ENCODE measurements at places on chromosomes 5 and 9.

- no peak for DNase-seq
Observed at GRCh38 chr5:16306812-16307211, 127.2 kb upstream of the MARCHF11 start.

DNA sequence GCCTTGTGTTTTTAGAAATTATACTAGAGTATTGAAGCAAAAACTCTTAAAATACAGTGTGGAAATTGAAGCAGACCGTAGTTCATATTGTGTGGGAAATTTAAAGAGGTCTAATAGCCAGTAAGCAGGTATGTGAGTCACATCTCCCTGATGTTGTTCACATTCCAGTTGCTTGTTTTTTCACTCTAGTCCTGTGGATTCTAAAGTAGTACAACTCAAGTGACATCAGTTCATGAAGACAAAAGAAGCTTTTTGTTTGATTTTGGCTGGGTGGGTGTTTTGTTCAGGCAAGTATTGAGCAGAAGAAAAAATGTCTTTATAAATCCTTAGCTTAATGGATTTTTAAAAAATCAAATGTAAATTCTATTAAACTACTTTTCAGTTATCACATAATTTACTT lies 216.2 kb downstream of the MAN2A1 start:
- no peak for DNase-seq

DNA sequence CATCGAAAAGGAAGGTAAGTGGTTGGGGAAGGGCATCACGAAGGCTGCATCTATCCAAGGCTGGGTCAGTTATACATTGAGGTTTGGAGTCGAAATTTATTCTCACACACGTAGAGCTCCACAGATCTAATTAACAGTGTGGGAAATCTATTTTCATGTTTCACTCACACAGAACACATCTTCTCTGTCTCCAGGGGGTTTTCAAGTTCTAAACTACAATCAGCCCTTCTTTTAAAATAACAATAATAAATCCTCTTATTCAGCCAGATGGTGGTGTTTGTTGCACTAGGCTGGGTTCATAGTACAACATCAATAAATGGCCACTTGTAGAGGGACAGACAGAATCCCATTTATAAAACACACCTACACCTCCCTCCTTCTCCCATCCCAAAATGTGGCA lies 174.5 kb upstream of the KLF9 start:
- no peak for DNase-seq

DNA sequence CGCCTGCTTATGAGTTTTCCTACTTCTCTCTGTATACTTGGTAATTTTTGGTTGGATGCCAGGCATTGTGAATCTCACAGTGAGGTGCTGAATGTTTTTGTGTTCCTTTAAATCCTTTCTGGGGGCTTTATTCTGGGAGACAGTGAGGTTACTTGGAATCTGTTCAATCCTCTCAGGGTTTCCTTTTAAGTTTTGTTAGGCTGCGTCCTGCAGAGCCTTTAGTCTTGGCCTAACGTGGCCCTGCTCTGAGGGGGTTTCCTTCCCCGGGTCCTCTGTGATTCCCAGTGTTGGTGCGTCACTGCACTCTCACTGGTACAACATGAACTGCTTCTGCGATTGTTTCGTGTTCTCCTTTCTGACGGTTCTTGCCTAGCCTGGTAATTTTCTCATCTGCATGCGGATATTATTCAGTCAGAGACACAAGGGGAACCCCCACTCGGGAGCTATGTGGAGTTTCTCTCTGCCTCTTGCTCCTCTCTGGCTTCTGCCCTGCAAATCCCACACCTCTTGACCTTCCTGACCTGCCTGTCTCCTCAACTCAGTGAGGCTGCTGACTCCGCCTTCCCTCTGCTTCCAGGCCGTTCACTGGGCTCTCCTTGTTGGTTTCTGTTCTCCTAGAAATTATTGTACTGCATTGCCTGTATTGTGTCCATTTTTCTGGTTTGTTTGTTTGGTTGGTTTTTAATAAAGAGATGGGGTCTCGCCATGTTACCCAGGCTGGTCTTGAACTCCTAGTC lies 128.1 kb downstream of the DAB2IP start:
- no peak for DNase-seq

- DNase-seq: peak; percentile 93
Observed at GRCh38 chr5:172902497-172903472, 56.4 kb upstream of the RPL26L1 start.

DNA sequence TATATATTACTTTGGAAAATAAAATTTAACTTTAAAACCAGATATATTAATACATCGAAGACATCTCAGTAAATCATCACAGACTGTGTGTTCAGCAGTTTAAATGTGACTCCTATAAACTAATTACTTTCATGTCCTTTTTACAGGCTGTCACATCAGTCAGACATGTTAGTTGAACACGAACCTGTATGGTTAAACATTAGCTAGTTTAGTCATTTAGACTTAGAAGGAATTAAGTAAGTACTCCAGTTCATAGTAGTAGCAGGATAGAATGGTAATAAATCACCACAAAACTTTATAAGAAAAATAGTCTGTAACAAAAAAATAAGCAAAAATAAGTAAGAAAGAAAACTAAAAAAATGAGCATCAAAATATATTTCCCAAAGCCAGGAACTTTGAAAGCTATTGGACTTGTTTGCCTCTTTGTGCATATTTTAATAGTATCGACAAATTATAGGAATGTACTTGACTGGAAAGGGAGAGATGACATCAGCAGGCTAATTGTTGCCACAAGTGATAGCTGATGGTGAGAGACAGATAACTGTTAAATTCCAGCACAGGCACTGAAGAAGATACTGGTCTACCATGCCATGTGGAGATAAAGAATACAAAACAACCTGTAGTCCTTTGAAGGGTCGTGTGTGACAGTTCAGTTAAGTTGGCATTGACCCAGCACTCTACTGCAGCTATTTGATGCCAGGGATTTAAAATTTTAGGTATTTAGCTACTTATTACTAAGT lies 83.9 kb downstream of the RIC1 start:
- DNase-seq: no peak

DNA sequence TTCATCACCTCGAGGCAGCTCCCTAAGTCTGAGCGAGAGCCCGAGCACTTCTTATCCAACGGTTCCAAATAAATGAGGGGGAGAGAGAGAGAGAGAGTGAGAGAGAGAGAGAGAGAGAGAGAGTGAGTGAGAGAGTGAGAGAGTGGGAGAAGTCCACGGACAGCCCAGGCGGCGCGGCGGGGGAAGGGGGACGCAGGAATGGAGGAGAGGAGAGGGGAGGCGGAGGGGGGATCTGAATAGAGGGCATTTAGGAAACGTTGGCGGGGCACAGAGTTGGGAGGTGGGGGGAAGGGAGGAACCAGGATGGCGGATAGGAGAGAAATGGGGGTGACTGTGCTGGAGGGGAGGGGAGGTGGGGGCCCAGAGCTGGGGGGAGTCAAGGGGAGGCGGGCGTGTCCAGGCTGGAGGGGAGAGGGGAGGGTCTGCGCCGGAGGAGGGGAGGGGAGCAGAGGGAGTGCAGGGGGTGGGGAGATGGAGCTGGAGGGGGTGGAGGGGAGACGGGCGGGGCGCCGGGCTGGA lies 398 bp upstream of the BASP1 start:
- DNase-seq: no peak

DNA sequence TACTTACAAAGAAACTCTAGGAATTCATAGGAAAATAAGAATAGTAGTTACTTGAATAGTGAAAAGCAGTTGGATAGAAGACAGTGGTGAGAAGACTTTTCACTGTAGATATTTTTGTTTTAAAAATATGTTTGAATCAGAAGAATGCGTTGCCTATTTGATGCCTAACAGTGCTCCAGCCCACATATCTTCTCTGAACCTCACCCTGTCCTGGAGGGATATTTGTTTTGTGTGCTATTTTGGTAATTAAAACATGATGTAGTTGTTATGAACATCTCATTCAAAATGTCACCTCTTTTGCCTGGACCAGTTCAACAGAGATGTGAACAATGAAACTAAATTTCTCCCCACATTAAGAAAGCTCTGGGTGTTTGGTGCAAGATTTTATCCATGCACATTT lies 87.6 kb downstream of the CARTPT start:
- no peak for DNase-seq

DNA sequence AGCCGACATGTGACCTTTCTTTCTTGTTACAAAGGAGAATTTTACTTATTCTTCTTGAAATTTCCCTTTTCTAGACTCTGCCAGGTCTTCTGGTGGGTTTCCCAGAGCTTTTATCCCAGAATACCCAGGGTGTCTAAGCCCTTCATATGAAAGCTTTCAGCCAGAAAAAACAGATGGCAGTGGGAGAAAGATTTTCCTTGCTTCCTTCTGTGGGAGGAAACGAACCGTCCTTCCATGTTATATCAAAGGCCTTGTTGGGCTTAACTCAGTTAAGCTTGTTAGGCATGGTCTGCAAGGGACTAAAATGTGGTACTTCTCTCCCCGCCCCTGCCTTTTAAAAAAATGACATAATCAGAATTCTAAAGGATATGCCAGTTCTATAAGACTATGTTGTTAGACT lies 47.5 kb downstream of the SPATA31D1 start:
- no peak for DNase-seq

GRCh38 chr5:127513408-127513970 lies 4.0 kb upstream of the PRRC1 start:
- DNase-seq: no peak

- DNase-seq: peak; percentile 36
Observed at GRCh38 chr5:34691326-34691725, 35.2 kb downstream of the RAI14 start.

DNA sequence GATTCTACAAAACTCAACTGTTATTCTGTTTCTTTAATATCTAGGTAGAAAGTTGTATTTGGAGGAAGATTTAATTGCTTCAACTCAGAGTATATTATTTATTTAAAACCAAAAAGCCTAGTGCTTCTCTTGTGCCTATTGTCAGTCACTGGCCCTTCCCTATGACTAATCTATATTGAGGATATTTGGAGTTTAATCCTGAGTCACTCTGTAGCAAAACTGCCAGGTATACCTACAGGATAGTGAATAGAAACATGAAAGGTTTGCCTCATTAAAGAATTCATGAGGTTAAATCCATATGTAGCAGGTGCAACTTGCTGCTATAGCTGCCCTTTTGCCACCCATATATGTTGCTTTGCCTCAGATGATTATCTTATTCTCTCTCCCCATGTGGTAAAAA lies 15.1 kb downstream of the PLK2 start:
- DNase-seq: no peak

GRCh38 chr9:96217294-96217707 lies 84.7 kb downstream of the HSD17B3 start:
- no peak for DNase-seq

DNA sequence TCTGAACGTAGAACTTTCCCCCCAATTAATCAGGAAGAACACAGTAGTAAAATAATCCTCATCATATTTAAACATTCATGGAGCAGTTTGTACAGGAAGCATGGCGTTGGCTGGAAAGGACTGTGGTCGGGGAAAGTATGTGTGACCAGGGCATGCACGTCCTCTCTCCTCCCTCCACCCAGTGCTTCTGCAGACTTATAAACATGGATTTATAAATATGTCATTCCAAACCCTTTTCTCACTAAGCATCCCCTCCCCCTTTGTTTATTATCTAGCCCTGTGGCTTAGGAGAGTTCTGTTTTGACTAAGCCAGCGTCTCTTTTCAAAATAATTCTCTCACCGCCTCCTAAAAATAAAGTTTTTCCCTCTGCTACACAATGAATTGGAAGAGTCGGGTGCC lies 70.4 kb upstream of the DAP start:
- peak; percentile 89 for DNase-seq

DNA sequence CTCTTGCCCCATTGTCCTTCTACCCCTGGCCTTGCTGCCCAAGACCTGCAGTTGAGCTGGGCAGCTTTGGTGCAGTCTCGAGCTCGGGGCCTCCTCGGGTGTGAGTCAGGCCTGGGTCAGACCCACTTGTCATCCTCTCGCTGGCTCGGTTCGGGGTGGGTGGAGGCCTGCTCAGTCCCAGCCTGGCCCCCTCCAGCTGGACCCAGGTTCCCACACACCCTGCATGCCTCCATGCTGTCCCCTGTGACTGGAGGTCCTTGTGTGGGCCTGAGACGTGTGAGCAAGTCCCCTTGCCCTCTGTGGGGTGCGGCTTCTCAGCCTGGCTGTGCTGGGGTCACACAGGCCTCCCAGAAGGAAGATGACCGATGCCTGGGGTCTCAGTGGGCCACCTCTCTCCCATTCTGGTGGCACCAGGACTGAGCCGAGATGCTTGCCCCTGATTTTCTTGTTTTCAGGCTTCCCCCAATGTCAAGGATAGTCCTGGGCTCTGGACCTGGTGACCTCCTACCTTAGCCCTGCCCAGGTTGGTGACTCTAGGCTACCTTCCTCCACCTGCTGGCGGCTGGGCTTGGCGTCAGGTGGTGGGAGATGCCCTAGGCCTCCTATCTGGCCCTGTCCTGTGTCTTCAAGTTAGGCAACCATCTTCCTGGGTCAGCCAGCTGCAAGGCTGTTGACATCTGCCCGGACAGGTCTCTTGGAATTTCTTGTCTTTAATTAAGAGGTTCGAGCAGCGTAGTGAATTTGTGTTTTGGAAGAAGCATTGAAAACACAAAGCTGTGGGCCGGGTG lies 15.1 kb downstream of the WNK2 start:
- DNase-seq: no peak

GRCh38 chr9:17875886-17876285 lies 297.0 kb downstream of the SH3GL2 start:
- DNase-seq: no peak

DNA sequence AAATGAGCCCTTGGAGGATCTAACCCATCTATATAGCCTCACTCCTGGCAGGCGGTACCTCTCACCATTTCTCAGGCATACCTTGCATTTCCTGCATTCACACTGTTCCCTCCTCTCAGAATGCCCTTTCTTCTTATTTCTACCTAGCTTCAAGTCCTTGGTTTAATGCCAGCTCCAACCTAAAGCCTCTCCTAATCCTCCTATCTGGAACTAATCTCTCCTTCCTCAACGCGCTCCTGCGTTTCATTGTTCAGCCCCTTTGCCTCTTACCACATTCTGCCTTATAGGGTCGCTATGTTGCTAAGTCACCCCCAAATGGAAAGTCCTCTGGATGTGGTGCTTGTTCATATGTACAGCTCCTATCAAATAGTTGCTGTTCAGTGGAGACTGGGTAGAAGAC lies 288.5 kb upstream of the TUT7 start:
- no peak for DNase-seq

- peak; percentile 24 for DNase-seq
Observed at GRCh38 chr9:129414377-129414992, 206.4 kb downstream of the C9orf50 start.

GRCh38 chr5:132679717-132680380 lies 6.1 kb downstream of the IL4 start:
- no peak for DNase-seq

- DNase-seq: no peak
Observed at GRCh38 chr9:74718709-74719108, 169.0 kb downstream of the TRPM6 start.

GRCh38 chr5:26872337-26872736 lies 166.0 kb downstream of the CDH9 start:
- DNase-seq: no peak

GRCh38 chr5:172795318-172795977 lies 24.5 kb upstream of the DUSP1 start:
- peak; percentile 82 for DNase-seq

- no peak for DNase-seq
Observed at GRCh38 chr9:5764130-5764868, 68.6 kb downstream of the ERMP1 start.

- no peak for DNase-seq
Observed at GRCh38 chr9:76218886-76219445, 175.3 kb downstream of the RFK start.

All from HFFc6 (cell line).